Esophagus mucosa (tissue), 1 donor: ENCODE measurements at places on chromosomes 11 and 22.

DNA sequence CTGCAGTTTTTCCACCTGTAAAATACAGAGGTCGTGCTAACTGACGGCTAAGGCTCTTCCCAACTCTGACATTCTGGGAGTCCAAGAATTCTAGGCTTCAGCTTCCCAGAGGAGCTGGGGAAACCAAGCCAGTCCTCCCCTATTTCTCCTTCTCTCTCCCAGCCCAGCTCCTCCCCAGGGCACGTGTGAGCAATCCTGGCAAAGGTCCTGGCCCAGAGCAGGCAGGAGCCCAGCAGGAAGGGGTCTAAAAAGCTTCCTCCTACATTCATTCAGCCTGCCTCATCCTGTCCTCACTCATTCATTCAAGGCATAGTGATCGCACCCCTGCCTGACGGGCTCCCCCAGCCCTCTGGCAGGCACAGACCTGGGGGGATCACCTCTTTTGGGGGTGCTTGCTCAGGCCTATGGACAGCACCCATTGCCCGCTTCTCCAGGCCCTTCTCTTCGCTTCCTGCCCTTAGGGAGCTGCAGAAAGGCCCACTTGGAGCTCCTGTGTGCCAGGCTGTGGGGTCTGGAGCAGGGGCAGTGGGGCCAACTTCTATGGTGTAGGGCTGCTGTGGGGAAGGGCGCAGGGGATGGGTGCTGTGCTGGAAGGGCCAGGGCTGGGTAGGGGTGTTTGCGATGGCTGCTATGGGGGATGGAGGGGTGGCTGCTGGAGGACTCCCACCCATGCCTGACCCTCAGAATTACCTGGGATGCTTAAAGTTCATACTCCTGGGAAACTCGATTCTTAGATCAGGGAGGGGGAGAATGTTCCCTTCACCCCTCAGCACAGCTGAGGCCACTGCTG, 9.8 kb downstream of the KCNC1 start:
- peak; percentile 45 for ATAC-seq

DNA sequence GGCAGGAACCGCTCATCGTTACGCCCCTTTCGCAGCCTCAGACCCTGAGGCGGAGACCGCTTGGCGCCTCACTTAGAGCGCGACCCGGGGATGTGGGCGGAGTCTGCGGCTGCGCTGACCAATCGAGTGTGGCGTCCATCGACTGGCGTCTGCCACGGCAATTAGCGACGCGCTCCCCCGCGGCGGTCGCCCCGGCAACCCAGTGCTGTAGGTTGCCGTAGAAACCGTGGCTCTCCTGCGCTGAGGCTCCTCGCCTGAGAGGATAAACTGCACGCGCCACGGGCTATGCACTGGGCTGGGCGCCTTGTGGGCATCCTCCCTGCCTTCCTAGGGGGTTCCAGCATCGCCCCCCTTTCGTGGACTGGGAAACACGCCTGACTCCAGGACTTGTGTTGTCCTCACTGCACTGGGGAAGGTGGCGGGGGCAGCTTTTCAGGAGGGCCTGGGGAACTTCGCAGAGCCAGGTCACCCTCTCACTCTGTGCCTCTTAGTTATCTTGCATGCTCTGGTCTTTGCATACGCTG, 701 bp upstream of the P2RX6 start:
- peak; percentile 71 for ATAC-seq

GRCh38 chr11:70398834-70399680, 728 bp downstream of the CTTN start:
- peak; percentile 54 for ATAC-seq

DNA sequence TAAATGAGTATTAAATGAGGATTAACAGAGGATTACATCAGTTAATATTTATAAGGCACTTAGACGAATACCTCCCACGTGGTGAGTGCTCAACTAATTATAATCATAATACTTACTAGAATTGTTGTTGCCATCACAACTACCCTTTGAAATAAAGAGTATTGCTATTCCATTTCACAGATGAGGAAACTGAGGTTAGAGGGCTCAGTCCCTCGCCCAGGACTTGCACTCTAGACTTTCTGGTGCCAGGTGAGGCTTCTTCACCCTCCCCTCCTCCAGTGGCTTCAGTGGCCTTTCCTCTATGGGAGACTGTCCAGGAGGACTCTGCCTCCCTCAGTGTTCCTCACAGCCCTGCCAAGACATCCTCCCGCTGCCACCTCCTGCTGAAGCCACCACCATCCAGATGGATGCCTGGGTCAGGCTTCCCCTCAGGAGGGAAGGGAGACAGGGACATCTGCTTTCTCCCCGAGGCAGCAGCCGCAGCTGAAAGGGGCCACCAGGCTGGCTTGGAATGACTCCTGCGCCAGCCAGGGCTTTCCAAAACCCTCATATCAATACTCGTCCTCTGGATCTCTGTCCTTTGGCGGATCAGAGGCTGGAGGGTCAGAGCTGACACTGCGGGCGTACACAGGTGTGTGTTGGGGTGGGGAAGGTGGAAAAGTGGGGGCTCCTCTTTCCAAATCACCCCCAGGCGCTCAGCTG, 580.1 kb downstream of the BUD13 start:
- no peak for ATAC-seq

DNA sequence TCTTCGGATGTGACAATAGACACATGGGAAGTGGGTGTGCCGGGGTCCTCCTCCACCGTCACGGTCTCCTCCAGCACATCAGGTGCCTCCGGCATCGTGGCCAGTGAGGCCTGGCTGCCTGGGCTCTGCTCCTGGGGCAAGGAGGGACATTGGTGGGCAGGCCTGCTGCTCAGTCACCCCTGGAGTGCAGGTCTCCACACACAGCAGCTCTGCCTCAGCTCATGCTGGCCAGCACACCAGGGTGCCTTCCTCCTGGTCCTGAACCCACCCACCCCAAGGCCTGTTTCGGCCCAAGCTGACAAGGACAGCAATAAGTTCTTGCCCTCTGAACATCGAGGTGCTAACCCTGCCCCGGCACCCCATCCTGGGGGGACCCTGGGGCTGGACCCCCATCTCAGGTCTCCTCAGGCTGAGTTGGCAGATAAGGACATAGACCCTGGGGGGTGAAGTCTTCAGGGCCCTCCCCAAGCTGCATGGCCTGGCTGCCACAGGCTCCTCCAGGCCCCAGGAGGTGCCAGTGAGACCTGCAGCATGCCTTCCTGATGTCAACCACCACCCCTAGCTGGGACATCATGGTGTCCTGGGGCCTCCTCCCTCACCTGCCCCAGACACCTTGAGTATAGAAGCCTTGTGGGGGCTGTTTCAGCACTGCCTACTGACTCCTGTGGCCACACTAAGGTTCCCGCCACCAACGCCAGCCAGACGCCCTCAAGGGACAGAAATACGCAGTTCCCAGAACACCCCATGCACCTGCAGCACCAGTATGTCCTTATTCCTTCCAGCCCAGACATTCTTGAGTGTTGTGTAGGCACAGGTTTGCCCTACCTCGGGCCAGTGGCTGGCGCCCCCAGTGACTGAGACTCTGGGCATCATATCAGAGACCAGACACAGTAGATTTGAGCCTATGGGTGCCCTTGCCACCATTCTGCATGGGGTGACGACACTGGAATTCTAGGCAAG, 34.4 kb downstream of the ARVCF start:
- no peak for ATAC-seq

GRCh38 chr22:28017859-28018258, 98.8 kb upstream of the PITPNB start:
- ATAC-seq: no peak

- ATAC-seq: no peak
Measured at GRCh38 chr11:22479971-22480720, 142.0 kb downstream of the SLC17A6 start.

GRCh38 chr22:37267135-37267587, 15.1 kb upstream of the CYTH4 start:
- peak; percentile 67 for ATAC-seq

DNA sequence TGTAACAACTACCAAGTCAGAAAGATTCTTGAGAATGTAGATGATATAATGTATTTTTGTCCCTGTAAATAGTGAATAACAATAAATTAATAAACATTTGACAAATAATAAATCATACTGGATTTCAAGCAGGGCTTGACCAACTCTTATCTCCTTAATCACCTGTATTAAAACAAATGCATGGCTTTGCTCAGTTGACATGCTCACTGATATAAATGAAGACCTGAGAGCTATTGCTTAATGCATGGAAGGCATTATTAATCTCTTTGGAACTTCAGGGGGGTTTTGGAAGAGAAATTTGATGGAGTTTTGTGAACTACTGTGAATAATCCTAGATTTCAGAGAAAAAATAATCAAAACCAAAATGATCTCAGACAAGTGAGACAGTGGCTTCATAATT, 1420.4 kb upstream of the TENM4 start:
- ATAC-seq: no peak

- no peak for ATAC-seq
Measured at GRCh38 chr11:71272161-71272560, 19.8 kb upstream of the SHANK2 start.

DNA sequence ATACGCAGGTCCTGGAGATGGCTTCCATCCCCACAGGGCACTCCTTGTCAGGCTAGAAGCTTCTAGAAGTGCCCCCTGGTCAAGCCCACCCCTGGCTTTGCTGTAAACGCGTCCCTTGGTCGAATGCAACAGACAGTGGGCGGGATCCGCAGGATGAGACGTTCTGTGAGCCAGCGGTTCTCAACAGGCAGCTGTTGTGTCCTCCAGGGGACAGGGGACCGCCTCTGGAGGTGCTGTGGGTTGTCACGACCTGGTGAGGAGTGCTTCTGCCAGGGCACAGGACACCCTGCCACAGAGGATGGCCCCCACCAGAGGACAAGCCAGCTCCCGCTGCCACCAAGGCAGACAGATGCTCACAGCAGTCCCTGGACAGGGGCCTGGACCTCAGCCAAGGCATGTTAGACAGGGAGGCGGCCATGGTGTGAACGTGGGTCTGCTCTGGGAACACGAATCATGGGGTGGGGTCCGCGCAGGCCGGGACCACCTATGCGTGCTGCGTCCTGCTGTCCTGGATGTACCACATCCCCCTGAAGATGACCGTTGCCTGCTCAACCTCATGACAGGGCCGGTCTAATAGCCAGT, 11.7 kb downstream of the CRELD2 start:
- ATAC-seq: no peak

- peak; percentile 41 for ATAC-seq
Measured at GRCh38 chr11:3160252-3161031, 4.7 kb downstream of the OSBPL5 start.

DNA sequence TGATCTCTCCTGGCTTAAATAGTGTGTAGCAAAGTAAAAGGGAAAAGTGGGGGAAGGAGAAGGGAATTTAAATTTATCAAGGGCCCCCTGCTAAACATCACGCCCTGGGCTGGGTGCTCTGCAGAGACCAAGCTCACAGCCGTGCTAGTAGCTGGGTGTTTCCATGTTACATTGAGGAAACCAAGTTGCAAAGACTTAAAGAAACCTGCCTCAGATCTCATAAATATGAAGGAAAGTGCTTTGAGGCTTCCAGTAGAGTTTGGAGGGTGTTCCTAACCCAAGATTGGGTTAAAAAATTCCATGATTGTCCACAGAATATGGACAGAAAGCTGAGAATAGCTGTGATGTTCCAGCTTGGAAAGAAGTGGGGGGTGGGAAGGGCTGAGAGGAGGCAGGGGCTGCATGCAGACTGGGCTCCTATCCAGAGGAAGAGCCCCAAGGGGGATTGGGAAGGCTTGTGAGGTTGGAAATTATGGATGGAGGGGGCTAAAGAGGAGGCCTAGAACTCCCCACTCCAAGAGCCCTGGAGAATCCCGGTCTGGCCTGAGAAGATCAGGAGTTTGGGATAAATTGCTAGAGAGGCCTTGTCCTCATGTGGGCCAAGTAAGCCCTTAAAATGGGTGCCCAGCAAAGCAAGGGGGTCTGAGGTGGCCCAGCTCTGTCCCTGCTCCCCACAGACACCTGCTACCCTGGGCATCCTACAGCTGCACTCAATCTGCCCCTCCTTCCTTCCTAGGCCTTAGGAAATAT, 25.0 kb upstream of the OAF start:
- ATAC-seq: no peak

- no peak for ATAC-seq
Measured at GRCh38 chr11:105468154-105468553, 141.7 kb upstream of the GRIA4 start.

DNA sequence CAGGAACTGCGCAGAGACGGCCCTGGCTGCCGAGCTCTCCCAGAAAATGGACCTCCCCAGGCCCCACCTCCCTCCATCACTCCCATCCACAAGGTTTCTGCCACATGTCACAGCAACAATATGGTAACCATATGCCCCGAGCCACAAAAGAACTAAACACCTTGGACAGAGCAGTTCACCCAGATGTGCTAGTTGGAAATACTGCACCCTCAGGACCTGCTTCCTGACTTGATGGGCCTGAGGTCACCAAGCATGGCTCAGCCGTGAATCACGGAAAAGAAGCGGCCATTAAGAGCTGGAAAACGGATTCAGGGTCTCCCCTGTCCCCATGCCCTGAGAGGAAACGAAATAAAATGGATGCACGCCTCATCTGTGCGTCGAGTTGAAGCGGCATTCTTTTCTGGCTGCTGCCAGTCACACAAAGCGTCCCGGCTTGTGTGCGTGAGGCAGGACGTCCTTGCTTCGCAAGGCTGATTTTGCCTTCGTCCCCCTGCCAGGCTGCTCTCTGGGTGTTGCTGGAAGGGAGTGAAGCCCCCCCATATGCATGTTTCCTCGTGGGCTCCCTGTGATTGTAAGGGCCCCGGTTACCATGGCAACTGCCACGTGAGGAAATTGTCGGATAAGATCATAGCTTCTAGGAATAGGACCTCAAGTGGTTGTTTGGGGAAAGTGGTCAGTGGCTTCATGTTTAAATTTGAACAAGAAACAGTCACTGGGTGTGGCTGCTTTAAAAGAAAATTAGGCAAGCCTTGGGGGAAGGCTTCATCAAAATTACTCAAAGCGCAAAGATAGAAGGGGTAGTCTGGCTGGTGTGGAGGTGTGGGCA, 51.7 kb downstream of the FLI1 start:
- no peak for ATAC-seq

DNA sequence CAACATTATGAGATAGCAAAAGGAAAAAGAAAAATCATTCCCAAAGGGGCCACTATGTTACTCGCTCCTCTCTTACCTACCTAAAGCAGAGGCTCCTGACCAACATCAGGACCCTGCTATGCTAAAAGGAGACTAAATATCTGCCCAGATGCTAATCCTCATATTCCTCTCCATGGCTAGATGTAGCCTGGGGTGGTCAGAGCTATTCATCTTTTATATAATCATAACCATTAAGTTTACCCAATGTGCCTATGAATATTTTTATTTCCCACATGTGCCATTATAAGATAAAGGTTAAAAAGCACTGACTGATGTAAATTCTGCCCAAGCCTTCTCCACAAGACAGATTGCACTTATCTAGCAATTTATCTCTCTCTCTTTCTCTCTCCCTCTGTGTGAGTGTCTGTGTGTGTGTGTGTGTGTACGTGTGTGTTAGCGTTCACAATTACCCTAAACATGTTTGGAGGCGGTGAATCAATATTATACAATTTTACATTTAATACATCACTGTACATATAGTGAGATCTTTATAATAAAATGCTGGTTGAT, 41.2 kb upstream of the ANO5 start:
- ATAC-seq: no peak

DNA sequence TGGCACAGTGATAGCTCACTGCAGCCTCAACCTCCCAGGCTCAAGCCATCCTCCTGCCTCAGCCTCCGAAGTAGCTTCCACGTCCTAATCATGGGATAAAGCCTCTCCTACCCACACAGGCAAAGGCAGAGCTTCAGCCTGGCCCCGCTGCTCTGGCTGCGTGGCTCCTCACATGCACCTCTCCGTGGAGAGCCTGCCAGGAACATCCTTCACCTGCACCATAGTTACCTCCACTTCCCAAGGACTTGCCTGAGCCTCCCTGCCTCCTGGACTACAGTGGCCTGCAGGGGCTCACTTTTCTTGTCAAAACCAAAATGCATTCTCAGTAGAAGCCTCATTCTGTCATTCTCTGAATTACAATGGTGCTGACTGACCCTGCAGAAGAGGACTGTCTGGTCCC, 6.5 kb downstream of the C11orf16 start:
- no peak for ATAC-seq

GRCh38 chr11:75576499-75576918, 14.5 kb downstream of the SERPINH1 start:
- peak; percentile 45 for ATAC-seq
